ENCODE measurements at places on chromosomes 3 and 15.
A peak's percentile ranks its signal among the peaks of the same experiment; 100 is the strongest.

- DNase-seq, result no peak
Measured at GRCh38 chr3:172270557-172271166, 177.6 kb downstream of the GHSR start.

GRCh38 chr3:98967758-98968157 lies 66.3 kb upstream of the DCBLD2 start:
- DNase-seq, result no peak

DNA sequence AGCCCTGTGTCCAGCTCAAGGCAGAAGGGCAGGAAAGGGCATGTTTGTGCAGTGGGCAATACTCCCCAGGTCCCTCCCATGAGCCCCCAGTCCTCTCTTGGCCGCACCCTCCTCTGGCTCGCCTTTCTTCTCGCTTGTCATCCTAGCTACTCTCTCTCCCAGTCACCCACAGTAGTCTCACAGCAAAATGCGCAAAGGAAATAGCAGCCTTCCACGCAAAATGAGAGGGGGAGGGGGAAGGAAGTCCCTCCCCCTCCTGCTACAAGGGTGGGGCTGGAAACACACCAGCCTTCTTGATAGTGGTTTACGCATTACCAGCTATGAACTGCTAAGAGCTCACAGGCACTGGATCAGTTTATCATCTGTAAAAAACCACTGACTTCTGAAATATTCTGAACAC lies 83.8 kb downstream of the GADL1 start:
- no peak for DNase-seq

DNA sequence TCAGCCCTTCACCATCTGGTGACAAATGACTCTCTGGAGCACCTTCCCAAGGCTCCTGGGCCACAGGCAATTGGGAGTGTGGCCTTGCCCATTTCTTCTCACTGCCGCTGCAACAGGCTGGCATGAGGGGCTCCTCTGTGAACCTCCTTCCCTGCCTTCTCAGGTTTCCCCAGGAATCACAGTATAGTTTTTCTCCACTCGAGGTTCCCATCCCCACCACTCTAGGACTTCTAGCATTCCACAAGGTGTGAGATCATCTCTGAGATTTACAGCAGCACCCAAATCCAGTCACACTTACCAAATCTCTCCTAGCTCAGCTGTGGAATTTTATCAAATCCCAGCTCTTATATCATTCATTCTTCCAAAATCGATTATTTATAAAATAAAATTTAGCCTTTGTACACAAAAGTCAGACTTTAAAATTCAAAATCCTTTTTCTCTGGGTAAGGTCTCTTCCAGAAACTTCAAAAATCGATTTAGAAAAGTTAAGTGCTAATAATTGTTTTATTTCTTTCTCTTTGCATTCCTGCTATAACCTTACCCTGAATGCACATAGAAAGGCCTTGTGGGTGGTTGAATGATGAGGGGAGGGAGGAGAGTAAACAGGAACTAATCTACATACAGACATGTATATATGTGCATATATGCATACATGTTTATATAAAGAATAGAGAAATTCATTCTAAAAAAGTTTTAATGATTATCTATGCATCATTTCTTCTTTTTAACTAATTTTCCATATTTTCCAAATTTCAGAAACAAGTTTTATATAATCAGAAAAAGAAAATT lies 18.9 kb upstream of the ATP13A4 start:
- DNase-seq, result peak; percentile 31

DNA sequence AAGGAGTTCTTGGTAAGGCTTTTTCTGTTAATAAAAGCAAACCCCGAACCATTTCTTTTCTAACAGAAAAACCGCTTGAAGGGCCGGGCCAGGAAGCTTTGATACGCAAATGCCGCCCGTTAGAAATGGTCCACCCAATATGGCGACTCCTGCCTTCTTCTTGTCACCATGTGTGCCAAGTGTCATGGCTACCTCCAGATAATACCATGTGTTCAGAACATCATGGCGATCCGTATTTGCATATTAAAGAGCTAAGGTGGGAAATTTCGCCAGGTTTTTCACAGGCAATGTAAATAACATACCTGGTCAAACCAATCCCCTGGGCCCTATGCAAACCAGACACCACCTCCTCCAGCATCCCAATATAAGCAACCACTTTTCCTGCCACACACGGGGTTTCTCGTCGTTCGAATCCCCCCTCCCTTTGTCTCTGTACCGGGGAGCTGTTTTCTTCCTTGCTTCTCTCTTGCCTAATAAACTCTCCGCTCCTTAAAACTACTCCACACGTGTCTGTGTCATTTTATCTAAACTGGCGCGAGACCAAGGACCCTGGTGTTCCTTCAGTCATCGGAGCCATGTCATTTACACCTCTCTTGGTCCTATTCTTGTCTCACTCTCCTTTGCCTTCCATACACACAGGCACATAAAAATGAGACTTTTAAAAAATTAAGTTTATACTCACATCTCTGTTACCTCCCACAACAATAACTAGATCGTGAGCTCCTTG lies 34.5 kb downstream of the NCEH1 start:
- no peak for DNase-seq

DNA sequence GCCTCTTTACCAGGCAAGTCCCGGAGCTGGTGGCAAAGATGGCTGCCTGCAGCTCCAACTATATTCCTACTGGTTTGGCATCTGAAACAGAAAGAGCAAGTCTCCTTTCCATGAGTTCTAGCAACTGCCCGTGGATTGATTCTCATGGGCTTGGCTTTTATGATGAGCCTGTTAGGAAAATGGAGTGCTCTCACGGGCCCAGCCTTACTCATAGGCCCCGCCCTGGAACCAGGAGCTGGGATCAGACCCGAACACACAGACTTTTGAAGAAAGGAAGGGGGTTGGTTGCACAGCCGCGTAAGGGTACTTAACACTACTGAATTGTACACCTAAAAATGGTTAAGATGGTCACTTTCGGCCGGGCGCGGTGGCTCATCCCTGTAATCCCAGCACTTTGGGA lies 2.9 kb downstream of the NRROS start:
- no peak for DNase-seq

DNA sequence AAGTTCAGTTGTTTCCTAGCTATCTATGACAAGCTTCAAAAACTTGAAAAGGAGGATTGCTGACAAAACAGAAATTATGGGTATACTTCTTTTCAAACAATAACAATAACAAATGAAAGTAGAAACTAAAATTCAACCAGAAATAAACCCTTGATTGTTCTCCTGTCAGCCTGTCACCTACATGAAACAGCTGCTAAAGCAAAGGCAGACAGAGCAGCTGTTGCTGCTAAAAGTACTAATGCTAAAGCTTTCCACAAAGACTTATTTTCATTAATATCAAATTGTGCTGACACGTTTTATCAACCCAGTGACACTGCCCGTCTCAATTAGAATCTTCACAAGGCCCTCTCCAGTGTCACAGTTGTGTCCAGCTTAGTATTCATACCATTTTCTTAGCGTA lies 533.2 kb upstream of the GBE1 start:
- no peak for DNase-seq

DNA sequence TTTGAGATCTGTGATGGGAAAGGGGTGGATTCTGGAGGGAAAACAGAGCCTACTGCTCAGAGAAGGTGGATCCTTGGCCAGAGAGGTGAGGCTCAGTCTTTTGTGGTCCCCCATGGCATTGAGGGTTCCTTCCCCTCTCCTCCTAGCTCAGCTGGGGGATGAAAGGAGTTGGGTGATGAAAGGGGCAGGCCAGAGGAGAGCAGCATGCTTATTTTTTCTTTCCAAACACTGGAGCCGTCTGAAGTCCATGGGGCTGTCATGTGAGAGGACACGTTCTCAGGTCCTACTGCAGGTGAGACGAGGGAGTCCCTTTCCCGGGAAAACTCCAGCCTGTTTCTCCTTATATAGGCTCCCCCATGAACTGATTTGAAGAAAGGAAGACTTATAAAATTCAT lies 71.4 kb downstream of the SCN5A start:
- no peak for DNase-seq

- DNase-seq, result peak; percentile 40
Measured at GRCh38 chr3:27504749-27505148, 20.6 kb upstream of the SLC4A7 start.

GRCh38 chr3:37580237-37580636 lies 281.4 kb upstream of the CTDSPL start:
- DNase-seq, result no peak

DNA sequence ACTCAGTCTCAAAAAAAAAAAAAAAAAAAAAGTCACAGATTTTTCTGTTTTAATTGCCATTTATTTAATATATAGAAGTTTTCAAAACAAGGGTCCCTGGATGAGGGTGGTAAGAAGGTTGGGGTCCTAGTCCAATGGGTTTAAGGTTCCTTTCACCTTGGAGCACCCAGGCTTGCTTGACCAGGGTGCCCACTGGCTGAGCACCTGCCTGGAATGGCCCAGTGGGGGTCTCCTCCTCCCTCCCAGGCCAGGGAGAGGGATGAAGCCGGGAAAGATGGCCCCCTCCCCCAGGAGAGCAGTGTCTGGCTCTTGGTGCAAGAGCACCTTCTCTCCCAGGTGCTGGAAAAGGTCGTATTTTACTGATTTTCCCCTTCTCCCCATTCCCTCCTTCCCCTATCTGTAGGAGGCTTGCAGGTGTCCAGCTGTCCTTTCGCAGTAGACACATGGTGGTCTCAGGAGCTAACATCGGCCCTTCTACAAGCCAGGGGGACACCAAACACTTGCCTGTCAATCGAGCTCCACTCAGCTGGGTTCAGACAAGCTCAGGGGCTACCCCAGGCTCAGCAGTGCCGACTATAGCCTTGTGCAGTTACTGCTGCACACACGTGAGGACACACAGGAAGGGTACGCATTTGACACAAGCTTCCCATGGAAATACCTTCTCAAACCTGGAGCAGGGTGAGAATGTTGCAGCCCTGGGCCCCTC lies 112.3 kb upstream of the KLF13 start:
- no peak for DNase-seq

DNA sequence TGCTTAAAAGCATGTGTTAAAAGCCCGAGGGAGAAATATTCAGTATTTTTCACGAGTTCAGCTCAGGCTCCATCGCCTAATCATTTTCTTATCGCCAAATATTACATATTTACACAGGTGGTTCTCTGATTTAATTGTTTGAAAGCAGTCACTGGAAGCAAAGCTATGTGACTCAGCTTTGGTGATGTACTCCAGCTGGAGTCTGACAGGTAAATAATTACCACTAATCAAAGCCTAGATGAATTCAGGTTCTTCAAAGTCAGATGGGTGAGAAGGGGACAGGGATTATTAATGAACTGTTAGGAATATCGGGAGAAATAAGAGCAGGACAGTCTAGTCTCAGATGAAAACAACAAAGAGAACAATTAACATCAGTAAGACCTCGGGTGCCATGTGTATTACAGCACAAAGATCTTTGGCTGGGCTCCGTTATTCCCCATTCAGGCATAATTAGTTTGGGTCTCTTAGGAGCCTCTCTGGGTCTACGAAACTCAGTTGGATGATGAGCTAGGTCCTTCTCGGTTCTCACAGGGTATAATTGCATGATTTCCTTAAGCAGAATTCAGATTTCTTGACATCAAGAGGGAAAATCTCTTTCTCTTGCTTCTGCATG lies 331.7 kb upstream of the ADAMTS9 start:
- peak; percentile 77 for DNase-seq

DNA sequence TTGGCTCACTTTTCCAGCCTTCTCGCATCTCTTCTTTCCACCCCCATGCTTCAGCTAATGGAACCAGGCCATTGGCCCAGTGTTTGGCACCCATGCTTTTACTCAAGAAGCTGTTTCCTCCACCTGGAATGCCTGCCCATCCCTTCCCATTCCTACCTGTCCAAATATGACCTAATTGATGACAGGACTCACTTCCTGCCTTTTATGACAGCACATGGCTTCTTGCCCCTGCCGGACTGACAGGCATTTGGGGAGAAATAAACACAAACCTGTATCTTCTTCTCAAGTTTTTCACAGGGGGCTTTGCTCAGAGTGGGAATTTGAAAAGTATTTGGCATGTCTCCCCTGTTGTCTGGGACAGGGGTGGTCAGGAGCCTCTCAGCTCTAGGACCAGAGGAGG lies 120.1 kb downstream of the ABHD5 start:
- no peak for DNase-seq

GRCh38 chr3:72996121-72996472 lies 514 bp upstream of the PPP4R2 start:
- DNase-seq, result no peak

DNA sequence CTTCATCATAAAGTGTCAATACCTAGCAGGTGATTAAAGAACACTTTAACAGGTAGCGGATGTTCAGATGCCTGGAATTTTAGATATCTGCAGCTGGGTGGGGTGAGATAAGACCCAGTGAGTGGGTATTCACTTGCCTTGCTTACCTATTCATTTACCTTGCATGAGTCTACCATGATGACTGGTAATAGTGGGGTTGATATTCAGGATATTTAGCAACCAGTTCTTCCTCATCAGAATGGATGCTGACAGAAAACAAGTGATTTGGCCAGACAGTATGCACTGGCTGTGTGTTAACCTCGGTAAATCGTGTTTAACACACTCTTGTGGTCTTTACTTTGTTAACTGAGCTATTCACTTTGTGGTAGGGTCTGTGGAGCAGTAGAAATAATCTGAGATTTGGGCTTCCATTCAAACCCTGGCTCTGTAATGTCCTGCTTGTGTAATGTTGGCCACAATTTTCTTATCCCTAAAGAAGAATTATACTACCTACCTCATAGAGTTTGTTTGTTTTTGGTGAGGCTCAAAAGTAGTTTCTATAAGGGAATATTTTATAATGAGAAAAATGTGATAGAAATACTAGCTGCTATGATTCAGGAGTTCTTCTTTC lies 391.9 kb upstream of the TBL1XR1 start:
- peak; percentile 70 for DNase-seq

GRCh38 chr3:127438951-127439350 lies 151.1 kb upstream of the PRR20G start:
- DNase-seq, result no peak

GRCh38 chr15:100308213-100308600 lies 33.6 kb downstream of the ADAMTS17 start:
- DNase-seq, result no peak

DNA sequence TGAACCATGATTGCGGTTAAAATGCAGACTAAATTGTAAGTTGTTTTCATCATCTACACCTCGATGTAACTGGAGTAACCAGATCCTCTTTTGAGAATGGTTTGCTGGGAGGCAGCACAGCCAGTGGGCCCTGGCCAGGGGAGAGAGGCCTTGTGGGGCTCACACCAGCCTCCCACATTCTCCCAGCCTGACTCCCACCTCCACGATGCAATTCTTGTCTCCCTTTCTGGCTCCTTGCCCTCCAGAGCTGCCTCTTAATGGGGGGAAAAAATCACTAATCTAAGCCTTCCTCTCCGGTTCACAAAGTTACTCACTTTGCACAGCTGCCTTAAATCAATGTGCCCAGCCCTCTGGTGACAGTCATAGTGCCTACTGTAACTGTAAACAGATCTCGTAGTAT lies 17.9 kb upstream of the PAQR5 start:
- DNase-seq, result no peak

DNA sequence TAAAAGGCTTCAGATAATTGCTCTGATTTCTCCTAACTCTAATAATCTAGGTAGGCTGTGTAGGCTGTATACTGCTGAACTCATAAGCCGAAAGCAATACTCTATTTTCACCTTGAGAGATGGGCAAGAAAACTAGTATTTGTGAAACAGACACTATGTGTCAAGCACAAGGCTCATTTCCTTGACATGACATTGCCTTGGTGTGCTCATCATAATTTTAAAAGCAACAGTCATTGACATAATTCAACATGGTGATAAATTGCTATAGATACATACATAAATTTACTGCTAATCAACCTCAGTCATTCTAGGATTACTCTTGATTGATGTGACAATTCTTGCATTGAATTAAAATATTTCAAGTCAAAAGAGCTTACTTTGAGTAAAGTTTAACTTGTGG lies 304.7 kb downstream of the CNTN3 start:
- DNase-seq, result no peak
